ENCODE measurements at places on chromosomes 7 and 10. TPM values are rescaled to one million over a fixed set of nuclear protein-coding genes. Genes with fewer than 3 reads are reported as not detected.

PNLIPRP1 gene
- not detected for total RNA-seq

STEAP2 gene
- total RNA-seq, result not detected

AGMO gene
- total RNA-seq, result not detected

SLC16A9 gene
- 1.4 TPM for total RNA-seq

TAS2R4 gene
- 0.62 TPM for total RNA-seq

PILRA gene
- 0.80 TPM for total RNA-seq

FAM13C gene
- total RNA-seq, result 0.35 TPM

WEE2 gene
- total RNA-seq, result not detected

SCART1 gene
- total RNA-seq, result 1.7 TPM

MYO1G gene
- total RNA-seq, result 369 TPM

MYH16 gene
- not detected for total RNA-seq

BMPR1A gene
- 8.7 TPM for total RNA-seq

CYP2C18 gene
- total RNA-seq, result 0.62 TPM

FLNC gene
- 0.18 TPM for total RNA-seq

CDK1 gene
- 88.5 TPM for total RNA-seq

ACSL5 gene
- 32.0 TPM for total RNA-seq

CCT6A gene
- total RNA-seq, result 182 TPM

XRCC2 gene
- total RNA-seq, result 23.6 TPM

CPN1 gene
- not detected for total RNA-seq

RTKN2 gene
- 4.8 TPM for total RNA-seq

SPDYE1 gene
- total RNA-seq, result not detected

ASCC1 gene
- 68.9 TPM for total RNA-seq

FRAT1 gene
- total RNA-seq, result 1.3 TPM

EPDR1 gene
- 1.8 TPM for total RNA-seq

CCDC146 gene
- total RNA-seq, result 1.7 TPM

NUTM2B gene
- total RNA-seq, result 0.30 TPM

POLR2J3 gene
- 36.3 TPM for total RNA-seq

LRRD1 gene
- not detected for total RNA-seq

HOXA11 gene
- total RNA-seq, result not detected

NEBL gene
- total RNA-seq, result 0.05 TPM

RP9 gene
- total RNA-seq, result 17.2 TPM

ELN gene
- not detected for total RNA-seq

VIPR2 gene
- 0.50 TPM for total RNA-seq

OR2A25 gene
- total RNA-seq, result not detected

SPDYE3 gene
- total RNA-seq, result not detected

CASTOR2 gene
- 2.5 TPM for total RNA-seq

MUC3A gene
- not detected for total RNA-seq

CYP3A4 gene
- total RNA-seq, result not detected
